ENCODE measurements at places on chromosomes 2 and 18. TPM values are rescaled to one million over a fixed set of nuclear protein-coding genes. Genes with fewer than 3 reads are reported as not detected.

DNA sequence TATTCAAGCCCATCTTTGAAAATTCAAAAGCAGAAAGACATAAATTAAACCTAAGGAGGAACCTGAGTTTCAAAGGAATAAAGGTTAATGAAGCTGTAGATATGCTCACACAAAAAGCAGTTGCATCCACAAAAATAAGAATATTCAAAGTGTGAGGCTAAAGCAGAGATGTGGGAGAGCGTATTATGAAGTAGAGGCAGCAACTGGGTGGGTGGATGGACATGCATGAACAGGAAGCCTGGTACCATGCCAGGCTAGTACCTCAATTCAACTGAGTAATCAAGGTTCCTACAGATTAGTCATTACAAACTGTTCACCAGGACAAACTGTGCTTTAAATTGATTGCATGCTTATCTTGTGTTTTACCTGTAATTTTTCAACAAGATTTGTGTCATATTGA is 330.0 kb upstream of the PKDCC start:
- no peak for DNase-seq

DNA sequence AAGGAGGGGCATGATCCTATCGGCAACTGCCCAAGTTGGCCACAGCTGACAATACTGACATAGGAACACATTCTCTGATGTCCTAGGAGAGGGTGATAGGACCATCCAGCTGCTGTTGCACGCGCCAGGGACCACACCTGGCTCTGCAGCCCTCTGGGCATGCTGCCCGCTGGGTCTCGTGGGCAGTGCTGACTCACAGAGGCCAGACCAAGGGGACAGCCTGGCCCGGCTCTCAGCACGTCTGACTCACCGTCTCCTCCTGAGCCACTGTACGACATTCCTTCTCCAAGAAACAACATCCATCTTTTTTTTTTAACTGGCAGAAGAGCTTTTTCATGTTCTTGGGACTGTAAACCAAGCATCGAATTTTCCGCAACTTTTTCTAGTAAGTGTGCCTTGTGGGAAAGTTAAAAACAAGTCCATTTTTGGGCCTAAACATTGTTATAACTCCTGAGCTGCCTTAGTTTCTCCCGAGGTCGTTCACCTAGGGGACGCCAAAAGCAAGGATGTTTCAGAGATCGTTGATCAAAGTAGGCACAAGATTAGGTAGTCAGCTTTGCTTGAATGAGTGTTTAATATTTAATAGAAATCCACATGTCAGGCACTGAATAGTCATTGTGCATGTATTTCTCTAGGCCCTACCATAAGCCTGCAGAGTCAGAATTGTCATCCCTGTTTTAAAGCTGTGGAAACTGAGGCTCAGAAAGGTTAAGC is 100.3 kb downstream of the TTC32 start:
- DNase-seq, result peak; percentile 83

DNA sequence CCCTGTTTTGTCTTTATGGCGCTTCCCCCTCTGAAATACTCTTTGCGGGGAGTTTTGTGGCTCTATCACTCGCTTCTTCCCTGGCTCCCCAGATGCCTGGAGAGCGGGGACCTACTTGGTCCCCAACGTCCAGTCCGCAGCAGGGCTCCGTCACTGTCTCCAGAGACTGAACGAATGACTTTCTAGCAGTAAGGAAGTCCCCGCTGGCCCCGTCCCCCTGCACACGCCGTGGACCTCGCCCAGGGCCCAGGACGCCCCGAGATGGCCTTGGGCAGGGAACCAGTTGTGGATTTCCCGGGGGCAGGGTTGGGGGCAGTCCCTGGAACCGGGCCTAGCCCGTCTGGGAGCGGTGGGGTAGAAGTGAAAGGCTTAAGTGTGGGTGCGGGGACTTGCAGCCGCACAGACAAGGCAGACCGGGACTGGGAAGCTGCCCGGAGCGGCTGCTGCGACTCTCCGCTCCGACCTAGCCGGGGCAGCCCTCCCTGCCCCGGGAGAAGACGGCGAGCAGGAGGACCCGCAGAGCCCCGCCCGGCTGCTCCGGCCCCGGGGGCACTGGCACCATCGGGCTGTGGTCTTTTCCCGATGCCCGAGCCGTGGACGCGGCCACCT is 821 bp upstream of the EPHA4 start:
- peak; percentile 51 for DNase-seq

The ZFAND2B gene
- total RNA-seq, result 15.3 TPM

GRCh38 chr18:65487569-65487968 is 263.2 kb upstream of the CDH7 start:
- DNase-seq, result no peak

DNA sequence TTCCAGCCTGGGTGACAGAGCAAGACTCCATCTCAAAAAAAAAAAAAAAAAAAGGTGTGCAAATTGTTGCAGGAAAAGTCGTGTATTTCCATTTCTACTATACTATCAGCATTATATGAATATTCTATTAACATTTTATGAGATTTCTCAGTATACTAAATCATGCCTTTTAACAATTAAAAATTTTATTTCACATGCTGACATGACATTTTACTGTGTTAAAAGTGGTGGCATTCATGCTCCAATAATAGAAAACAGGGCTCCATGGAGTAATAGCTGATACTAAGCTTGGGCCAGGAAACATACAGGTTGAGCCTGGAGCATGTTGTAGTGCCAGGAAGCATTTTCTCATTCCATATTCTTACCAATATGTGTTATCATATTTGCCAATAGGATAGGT is 141.4 kb downstream of the SPAG16 start:
- DNase-seq, result no peak

The FTCDNL1 gene
- 2.7 TPM for total RNA-seq

DNA sequence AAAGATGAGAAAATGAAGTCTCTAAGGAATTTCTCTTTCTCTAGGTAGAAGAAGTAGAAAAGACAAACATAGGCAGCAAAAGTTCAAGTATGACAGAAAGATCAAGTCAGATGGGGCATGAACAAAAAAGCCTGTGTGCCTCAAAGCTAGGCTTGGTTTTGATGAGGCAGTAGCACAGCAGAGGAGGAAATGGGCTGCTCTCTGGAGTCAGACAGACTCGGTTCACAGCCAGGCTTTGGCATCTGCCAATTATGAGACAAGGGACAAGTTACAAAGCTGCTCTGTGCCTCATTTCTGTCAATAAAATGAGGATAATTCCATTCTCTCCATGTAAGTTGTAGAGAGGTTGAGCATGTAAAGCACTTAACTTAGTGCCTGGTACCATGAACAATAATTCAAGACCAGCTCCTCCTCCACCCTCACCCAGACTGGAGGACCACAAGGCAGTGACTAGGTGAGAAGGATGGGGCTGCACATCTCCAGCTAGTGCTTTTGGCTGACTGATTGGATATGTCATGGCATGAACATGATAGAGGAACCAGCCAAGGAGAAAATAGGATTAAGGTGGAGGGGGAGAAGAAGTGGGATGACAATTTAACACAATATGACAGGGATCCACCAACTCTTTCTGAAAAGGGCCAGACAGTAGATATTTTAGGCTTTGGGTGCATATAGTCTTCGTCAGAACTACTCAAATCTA is 84.6 kb downstream of the TMEM163 start:
- no peak for DNase-seq

The CRYGC gene
- not detected for total RNA-seq

DNA sequence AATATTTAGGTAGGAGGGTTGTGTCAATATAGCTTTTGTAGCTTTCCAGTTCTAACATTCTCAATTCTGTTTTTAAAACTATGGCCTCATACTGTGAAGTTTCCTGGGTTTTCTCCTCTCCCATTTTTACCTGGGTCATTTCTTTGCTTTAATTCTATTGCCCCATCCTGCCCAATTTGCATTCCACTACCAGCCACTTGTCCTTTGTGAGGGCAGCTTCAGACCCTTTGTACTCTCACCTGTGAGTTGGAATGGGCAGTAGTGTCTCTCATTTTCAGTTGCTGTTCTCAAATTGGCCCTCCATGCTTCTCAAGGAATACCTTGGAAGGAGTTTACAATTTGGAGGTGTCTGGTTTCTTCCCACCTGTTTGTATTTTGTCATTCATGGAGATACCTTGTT is 108.4 kb downstream of the CAMKMT start:
- no peak for DNase-seq

GRCh38 chr18:42931491-42931890 is 184.0 kb downstream of the RIT2 start:
- no peak for DNase-seq

DNA sequence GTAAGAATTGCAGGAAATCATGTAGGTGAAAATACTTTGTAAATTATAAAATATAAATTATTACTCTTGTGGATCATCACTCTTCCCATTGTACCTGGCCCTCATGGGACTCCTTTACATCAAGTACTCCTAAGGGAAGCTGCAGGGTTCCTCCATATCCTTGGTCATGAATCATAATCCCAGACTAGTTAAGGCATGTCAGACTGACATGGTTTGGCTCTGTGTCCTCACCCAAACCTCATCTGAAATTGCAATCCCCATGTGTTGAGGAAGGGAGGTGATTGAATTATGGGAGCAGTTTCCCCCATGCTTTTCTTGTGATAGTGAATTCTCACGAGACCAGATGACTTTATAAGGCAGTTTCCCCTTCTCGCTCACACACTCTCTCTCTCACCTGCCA is 77.1 kb downstream of the CMPK2 start:
- DNase-seq, result no peak
